ENCODE measurements at places on chromosomes 12 and 14.

GRCh38 chr14:39967885-39968284 is 535.7 kb upstream of the FBXO33 start:
- no peak for DNase-seq

DNA sequence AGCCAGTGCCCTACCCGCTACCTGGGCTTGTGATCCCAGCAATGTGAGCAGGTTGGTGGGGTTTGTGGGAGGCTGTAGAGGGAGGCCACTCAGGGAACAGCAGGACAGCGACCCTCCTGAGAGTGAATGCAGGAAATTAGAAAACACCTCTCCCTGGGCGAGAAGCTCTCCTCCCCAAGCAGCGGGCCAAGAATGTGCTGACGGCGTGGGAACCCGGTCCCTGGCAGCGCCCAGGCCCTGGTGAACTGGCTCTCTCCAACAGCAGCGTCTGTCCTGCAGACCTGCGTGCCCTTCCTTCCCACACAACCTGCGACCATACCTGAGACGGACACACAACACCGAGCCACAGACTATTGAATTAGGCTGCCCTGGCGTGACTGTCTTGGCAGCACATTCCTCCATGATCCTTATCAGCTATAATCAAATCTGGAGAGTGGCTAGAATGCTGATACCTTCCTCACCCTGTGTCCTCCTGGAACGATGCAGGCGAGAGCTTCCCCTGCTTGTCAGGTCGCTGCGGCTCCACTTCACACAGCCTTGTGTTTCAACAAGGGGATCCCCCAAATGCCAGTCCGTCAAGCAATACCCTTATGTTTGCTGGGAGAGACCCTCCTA is 114.8 kb upstream of the GSC start:
- DNase-seq = no peak

- no peak for DNase-seq
These were observed 29.2 kb downstream of the TMEM120B start for GRCh38 chr12:121741743-121742142.

GRCh38 chr12:23763724-23764123 is 185.7 kb downstream of the SOX5 start:
- DNase-seq = no peak

- DNase-seq = no peak
These were observed 116.9 kb upstream of the PWP1 start for GRCh38 chr12:107568718-107569117.

DNA sequence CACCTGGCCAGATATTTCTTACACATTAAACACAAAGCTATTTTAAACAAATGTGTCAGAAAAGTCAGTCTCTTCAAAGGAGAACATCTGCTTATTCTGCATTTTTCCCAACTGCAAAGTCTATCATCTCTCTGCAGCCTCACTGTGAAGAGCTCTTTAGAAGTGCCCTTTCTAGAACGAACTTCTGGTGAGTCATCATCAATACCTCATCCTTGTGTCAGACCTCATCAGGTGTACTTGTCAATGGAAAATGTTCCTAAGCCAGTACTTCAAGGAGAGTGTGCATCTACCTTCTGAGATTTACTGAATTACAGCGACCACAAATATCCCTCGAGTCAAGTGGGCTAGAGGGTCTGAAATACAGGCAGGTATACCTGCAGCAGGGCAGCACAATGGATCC is 457.3 kb downstream of the LRIG3 start:
- no peak for DNase-seq

DNA sequence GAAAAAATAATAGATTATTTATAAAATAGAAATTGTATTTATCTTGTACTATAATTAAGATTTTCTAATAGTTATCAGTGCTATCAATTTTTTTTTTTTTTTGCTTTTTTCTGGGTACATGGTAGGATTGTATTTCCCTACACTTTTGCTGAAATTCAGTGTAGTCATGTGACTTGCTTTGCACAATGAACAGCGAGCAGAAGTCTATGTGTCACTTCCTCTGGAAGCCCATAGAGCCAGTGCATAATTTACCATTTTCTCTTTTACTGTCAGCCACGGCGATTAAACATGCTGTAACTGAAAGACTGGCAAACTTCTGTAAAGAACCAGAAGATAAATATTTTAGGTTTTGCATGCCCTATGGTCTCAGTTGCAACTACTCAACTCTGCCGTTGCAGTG is 80.8 kb upstream of the PPP1R12A start:
- no peak for DNase-seq

DNA sequence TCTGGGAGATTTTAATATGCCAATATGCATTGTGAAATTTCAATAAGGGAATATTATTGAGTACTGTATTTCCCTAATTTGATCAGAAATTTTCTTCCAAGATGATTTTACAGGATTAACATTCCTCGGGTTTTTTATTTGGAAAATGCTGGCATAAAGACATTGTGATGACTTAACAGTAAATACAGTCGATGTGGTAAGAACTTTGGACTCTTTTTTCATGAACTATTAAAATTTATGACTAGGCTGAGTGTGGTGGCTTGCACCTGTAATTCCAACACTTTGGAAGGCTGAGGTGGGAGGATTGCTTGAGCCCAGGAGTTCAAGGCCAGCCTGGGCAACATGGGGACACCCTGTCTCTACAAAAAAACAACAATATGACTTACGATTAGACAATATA is 197.1 kb upstream of the RASSF8 start:
- DNase-seq = no peak

DNA sequence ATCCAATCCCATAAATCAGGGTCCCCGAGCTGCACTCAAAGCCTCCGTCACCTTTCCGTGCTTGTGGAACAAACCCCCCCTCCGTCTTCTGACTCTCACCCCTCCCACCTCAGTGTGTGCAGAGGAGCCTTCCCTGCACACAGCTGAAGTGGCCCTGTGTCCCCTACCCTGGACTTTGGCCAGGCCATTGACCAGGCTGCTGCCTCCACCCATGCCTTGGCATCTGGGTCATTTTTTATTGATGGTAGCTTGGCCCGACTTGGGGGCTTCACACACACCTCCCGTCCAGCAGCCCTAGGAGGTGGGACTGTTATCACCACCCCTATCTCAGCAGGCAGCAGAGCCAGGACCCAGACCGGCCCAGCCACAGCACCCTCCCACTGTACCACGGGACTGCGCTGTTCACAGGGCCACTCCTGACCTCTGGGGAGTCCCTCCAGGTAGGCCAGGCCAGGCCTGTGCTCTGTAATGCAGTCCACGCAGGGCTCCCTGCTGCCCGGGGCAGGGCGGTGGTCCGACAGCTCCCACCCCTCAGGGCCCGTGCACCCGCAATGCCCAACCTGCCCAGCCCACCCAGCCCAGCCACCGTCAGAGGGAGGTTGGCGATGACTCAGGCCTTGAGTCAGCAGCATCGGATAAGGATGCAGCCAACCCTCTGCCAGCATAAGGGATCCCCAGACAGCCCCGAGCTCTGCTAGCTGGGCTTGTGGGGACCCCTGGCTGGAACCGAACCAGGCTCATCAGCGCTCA is 9.2 kb upstream of the INF2 start:
- no peak for DNase-seq

DNA sequence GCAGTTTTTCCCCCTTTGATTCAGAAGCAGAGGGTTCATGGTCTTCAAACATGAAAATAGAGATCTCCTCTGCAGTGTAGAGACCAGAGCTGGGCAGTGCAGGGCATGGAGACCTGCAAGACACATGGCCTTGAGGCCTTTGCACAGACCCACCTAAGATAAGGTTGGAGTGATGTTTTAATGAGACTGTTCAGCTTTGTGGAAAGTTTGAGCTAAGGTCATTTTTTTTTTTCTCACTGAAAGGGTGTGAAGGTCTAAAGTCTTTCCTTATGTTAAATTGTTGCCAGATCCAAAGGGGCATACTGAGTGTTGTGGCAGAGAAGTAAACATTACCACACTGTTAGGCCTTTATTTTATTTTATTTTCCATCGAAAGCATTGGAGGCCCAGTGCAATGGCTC is 185.1 kb downstream of the MSRB3 start:
- DNase-seq = no peak

DNA sequence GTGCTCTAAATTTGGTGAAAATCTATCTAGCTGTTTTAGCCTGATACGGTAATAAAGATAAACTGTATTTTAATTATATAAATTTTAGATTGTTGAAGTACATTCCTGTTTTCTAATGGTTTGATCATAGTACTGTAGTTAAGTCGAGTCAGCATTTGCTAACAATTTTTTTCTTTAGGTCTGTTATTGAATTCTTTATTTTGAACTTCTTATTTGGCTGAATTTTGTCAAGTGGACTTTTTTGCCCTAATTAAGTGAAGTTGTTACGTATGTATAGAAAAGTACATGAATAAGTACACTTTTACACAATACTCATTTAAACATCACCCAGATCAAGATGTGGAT is 66.8 kb downstream of the VRK1 start:
- no peak for DNase-seq

DNA sequence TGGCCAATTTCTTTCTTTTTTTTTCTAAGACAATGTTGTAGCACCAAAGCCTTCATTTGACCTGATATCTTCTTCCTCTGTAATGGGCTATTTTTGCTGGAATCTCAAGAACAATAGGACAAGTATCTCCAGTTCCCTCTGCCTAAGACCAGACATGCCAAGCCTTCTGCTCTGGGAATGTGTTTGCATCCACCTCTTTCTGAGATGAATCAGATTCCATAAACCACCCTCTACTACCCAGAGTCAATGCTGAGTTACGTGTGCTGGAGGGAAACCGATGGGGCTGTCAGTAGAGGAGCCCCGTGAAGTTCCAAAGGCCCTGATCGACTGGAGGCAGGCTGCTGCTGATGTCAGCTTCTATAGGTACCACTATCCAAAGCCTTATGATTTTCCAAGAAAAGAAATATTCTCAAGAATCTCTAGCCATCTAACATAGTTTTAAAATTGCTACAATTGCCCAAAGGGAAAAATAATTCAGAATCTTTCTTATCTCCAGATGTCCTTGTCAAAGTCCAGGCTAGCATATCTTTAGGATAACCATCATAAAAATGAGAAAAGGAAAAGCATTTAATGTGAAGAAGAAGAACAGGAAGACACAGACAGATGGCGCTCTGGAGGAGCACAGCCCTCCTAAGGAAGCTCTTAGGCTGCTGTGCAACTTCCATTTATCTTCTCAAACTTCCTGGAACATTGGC is 101.9 kb downstream of the SLC8A3 start:
- DNase-seq = no peak

DNA sequence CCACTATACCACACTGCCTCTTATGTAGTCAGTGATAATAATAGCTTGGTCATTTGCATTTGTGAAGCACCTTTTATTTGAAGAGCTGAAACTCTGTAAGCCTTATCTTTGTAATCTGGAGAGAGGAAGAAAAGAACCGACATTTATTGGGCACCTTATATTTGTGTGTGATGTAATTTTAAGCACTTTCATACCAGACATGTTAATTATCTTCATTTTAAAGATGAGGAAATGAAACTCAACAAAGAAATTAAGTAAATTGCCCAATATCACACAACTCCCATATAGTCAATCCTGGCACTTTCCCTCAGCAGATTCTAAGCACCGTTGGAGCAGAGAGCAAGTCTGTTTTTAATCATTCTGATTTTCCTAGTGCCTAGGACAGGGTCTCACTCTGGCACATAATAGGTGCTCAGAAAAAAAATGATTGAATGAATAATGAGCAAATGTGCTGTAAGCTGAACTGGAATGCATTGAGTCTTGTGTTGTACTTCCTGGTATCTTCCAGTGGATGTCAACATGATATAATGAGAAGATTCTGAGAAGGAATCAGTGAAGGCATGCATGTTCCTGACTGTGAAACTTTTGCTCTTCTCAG is 418.9 kb downstream of the ZFP36L1 start:
- DNase-seq = no peak

DNA sequence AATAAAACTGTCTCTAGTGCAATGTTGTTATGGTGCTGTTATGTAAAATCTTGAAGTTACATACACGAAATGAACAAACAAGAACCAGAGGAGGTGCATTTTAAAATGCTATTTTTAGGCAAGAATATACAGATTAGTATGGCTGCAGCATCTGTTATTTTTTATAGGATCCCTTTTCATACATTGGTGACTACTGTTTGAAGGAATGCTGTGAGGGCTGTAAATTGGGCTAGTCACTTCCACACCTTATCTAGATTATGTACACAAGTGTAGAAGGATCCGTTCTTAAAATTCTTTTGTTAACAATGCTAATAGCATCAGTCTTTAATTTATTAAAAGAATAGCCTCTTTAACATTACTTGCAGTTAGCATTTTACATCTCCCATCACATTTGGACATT is 284.3 kb upstream of the MDGA2 start:
- no peak for DNase-seq

- DNase-seq = no peak
These were observed 10.9 kb downstream of the TMEM260 start for GRCh38 chr14:56590535-56590960.

GRCh38 chr14:80211153-80212022 is at the start of gene DIO2:
Gene DIO2 (minus strand): TSS chr14:80211504. CDS start chr14:80211472, 32 bp downstream.
- DNase-seq = no peak

GRCh38 chr12:92363295-92364146 is 217.9 kb upstream of the BTG1 start:
- no peak for DNase-seq

DNA sequence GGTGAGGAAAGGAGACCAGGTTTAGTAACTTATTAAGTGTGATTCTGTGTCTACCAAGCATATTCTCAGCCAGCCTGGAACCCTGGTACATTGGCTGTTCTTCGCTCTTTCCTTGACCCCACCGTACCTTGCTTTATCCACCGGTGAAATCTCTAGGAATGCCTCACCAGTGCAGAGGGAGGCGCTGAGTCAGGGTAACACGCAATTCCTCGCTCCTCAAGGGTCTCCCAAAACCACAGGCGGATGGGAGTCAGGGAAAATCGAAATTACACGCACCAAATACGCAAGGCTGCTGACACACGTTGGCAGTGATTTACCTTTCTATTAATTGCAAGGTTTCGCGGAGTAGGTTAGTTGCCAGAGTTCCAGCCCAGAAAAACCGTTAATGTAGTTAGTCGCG is 845 bp downstream of the L3HYPDH start:
- no peak for DNase-seq

DNA sequence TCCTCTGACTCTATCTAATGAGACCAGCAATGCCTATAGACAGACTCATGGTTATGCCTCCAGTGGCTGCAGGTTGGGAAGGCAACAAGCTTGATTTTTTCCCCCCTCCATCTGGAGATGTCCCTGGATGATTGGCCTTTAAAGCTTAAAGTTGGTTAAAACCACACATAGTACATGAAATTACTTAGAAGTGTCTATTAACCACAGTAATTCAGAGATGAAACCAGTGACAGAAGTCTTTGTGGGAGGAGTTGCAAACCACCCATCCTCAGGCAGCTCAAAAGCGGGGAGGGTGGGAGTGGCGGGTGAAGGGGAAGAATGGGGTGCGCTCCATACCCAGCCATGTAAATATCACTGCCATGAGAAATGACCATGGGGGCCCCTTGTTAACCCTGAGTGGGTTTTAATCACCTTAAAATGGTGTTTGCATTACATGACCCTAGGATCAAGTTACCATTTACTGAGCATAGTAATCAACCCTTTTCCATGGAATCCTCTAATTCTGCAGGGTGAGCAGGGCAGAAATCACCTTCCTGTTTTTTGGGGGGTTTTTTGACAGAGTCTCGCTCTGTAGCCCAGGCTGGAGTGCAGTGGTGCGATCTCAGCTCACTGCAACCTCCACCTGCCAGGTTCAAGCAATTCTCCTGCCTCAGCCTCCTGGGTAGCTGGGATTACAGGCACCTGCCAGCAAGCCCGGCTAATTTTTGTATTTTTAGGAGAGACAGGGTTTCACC is 133.5 kb downstream of the FOXN3 start:
- no peak for DNase-seq
